A549 (cell line): ENCODE measurements at places on chromosomes 11 and 22.
A peak's percentile ranks its signal among the peaks of the same experiment; 100 is the strongest.

DNA sequence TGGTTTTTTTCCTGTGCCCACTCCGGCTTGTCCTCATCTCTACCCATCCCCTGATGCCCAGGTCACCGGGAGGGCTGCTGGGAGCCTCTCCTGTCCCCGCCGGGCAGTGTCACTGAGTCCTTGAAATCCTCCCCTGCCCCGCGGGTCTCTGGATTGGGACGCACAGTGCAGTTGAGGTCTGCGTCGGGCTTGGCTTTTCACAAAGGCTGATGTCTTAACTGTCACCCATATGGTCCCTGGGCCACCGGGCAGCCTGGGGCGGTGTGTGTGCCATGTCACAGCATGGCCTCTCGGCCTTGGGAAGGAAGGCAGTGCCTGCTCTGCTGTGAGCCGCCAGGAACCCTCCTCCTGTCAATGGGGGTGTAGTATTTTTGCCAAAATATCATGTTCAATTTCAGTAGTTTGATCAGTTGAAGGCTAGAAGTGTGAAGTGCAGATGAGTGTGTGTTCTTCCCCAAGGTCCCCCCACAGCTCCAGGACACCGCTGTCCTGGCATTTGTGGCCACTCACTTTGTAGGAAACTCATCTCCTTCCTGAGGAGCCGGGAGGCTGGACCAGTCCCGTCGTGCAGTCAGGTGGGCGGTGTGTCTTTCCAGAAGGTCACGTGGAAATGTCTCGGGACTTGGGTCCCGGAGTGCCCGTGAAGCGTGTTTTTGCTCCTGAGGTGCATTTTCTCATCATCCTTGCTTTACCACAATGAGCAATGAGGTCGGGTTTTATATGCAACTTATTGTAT, 37.6 kb downstream of the CTTN start:
- no peak for DNase-seq

- no peak for DNase-seq
Observed at GRCh38 chr11:72546866-72547265, 112.5 kb upstream of the CLPB start.

DNA sequence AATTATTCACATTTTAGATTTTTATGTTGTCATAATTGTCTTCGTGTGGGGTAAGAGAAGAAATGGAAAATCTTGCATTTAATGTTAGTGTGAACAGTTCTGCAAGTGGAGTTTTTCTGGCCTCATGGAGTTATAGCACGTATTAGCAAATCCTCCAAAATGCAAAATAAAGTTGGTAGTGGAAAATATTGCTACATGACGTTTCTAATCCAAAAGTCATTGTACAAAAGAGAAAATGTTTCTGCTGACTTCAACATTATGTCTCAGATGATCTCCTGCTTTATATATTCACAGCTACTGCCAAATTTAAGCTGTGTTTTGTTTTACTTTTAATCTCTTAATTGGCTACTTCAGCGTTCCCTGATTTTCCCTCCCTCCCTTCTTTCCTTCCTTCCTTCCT, 1804.0 kb upstream of the RAG2 start:
- no peak for DNase-seq

- DNase-seq: no peak
Observed at GRCh38 chr11:1205121-1205986, 17.5 kb upstream of the MUC5B start.

DNA sequence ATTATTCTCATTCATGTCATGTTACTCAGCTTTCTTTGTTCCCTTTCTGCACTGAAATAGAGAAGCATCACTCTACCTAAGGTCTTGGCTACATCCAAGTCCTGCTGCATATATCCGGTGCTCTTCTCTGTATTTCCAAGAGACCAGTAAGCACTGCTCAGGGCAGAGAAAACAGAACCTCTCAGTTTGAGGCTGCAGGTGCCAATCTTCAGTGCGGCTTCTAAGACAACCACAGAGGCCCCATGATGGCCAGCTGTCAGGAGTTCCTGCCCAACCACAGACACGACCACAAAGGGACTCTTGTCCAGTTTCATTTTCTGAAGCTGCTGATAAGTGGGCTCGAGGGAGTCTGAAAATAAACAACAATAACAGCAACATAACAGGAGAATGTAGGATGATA, 378.4 kb upstream of the PITPNB start:
- DNase-seq: no peak

GRCh38 chr22:42490243-42490832, 29.3 kb downstream of the RRP7A start:
- DNase-seq: no peak

DNA sequence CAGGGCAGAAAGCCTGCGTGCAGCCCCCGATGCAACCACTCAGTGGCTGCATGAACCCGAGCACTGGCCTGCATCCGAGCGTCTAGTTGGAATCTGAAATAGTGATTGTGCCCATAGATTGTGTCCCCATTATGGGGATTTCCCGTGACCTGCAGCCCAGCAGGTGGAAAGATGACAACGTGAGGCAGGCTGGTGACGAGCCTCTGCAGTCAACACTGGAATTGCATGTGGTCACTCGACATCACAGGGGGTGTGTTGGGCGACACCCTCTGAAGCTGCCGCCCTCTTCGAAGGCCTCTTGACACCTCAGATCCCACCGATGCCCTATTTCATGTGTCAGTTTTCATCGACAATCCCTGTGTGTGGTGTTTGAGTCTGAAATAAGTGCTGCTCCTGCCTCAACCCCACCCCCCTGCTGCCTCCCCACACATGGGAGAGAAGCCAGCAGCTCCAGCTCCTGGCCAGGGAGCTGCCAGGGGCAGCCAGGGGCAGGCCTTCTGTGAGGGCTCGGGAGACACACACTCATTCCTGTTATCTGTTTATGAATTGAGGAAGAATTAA, 172.0 kb upstream of the B3GAT1 start:
- no peak for DNase-seq

DNA sequence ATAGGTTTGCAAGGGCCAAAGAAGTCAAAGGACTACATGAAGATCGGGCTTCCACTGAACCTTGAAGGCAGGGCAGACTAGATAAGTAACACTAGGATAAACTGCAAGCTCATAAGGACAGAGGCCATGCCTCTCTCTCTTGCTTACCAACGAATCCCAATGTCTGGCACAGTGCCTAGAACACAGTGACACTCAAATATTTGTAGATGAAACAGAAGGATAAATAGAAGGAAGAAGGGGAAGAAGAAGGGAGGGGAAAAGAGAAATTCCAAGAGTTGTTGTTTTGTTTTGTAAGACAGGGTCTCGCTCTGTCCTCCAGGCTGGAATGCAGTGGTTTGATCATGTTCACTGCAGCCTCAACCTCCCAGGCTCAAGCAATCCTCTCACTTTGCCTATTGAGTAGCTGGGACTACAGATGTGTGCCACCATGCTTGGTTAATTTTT, 26.9 kb downstream of the SIK3 start:
- peak; percentile 89 for DNase-seq

- no peak for DNase-seq
Observed at GRCh38 chr22:20998411-20999336, 3.2 kb downstream of the THAP7 start.

DNA sequence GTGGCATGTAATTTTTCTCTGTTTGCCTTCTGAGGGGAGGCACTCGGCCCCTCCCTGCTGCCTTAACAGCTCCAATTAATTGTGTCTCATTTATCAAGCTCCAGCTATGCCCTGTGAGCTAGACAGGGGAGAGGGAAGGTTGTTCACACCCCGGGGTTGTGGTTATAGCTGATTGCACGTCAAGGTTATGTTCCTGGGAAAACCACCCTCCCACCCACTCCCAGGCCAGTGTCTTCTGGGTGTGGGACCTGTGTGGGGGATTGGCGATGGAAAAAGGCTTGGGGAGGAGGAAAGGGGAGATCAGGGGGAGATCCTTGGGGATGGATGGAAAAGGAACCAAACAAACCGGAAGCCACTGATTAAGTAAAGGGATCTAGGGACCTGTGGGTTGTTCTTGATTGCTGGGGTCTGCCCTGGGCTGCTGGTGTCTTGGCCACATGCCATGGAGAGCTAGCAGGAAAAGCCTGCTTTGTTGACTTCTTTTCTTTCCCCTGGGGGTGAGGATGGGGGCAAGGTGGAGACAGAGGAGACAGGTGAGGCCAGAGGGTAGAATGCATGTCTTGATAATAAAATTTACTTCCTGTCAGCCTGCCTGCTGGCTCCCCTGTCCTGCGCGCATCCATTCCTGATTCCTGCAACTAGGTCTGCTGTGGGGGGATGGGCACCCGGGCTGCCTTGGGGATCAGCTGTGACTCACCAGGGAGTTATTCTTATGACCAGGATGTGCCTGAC, 13.5 kb upstream of the SORL1-AS1 start:
- peak; percentile 89 for DNase-seq

GRCh38 chr11:4523666-4524065, 21.3 kb upstream of the OR52M1 start:
- DNase-seq: no peak

- DNase-seq: no peak
Observed at GRCh38 chr22:46508491-46508999, 28.9 kb downstream of the CELSR1 start.

DNA sequence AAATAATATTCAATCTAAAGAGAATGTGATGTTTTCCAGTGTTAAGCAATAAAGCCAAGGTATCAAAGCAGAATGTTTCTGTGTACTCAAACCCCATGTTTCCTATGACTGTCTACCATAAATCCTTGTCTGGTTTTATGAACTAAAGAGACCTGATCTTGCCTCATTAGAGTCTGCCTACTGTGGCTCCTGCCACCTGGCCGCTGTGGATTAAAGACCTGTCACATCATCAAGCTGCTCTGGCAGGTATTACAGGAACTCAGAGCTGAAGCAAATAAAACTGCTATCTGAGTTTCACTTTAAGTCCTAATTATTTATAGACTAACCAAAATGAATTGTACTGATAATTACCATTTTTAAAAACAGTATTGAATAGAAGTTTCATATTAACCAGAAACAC, 207.8 kb upstream of the CCDC90B start:
- DNase-seq: no peak

GRCh38 chr11:2994336-2994730, 2.2 kb upstream of the NAP1L4 start:
- DNase-seq: no peak

DNA sequence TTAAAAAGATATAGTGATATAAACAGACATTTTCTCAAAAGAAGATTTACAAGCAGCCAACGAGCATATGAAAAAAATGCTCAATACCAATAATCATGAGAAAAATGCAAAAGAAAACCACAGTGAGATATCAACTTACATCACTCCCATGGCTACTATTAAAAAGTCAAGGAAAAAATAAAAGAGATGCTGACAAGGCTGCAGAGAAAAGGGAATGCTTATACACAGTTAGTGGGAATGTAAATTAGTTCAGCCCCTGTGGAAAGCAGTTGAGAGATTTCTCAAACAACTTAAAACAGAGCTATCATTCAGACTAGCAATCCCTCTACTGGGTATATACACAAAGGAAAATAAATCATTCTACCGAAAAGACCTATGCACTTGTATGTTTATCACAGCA, 97.1 kb upstream of the CARD18 start:
- DNase-seq: no peak

DNA sequence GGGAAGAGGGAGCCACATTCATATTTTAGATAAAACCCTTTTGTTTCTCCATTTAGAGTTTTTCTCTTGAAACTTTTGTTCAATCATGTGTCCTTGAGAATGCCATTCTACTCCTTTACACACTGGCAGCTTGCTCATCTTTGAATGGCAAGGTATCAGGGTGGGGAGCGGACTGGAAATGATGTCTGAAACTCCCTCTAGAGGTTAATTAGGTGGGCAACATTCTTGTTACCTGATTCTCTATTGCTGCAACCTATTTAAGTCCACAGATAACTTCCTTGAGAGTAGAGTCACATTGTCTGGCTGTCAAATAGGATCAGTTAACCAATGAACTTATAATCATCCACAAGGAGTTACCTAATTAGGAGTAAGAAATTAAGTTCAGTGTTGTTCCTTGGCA, 533.6 kb upstream of the API5 start:
- no peak for DNase-seq

- no peak for DNase-seq
Observed at GRCh38 chr22:41177040-41177621, 28.0 kb upstream of the L3MBTL2 start.

- DNase-seq: no peak
Observed at GRCh38 chr22:50008151-50009040, 4.2 kb downstream of the IL17REL start.

GRCh38 chr22:45738206-45738605, 66.6 kb downstream of the ATXN10 start:
- no peak for DNase-seq

GRCh38 chr22:25745341-25746011, 3.5 kb downstream of the MYO18B start:
- DNase-seq: peak; percentile 18

- no peak for DNase-seq
Observed at GRCh38 chr11:45606514-45607281, 58.7 kb downstream of the CHST1 start.

- DNase-seq: no peak
Observed at GRCh38 chr11:128552783-128553661, 34.3 kb downstream of the ETS1 start.

DNA sequence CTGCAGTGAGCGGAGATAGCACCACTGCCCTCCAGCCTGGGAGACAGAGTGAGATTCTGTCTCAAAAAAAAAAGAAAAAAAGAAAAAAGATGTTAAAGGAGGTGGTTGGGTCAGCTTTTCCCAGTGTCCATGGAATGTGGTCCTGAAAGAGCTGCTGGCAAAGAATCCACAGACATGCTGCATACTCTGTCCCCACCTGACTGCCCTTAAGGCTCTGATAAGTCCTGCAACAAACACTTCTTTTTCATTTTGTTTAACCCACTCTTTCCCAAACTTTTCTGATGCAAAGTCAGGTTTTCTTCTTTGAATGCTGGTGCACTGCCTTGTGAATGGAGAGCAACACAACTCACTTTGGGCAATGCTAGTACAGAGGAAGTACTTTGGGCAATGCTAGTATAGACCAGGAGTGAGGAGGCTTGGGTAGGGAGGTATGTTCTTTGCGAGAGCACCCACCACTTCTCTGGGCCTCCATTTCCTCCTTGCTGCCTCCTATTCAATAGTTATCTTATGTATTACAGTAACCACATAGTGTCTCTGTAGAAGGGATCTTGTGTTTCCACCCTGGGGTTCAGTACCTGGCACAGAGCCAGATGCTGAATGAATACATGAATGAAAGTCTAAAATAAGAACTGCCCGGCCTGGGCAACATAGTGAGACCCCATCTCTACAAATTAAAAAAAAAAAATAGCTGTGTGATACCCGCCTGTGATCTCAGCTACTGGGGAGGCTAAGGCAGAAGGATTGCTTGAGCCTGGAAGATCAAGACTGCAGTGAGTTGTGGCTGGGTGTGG, 18.9 kb downstream of the LIF start:
- DNase-seq: no peak

DNA sequence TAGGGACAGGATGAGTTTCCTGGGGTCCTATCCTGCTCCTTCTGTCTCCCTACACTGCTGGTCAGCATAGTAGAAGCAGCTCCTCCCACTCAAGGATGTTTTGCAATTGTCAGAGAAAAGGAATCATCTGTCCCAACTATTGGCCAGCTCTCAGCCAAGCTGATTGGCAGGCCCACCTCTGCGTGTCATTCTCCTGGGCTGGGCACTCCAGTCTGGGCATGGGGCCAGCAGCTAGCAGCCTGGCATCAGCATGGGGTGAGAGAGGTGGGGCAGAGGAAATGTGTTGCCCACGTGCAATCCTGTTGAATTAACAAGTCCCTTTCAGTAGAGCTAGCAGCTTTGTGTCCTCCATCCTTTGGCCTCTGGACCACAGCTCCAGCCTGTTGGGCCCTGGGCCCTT, 14.1 kb downstream of the ANKK1 start:
- peak; percentile 12 for DNase-seq
